KBM-7 (cell line): ENCODE measurements at places on chromosomes 11 and 22.

- no peak for DNase-seq
Measured at GRCh38 chr11:80856066-80856465, 1415.2 kb upstream of the TENM4 start.

DNA sequence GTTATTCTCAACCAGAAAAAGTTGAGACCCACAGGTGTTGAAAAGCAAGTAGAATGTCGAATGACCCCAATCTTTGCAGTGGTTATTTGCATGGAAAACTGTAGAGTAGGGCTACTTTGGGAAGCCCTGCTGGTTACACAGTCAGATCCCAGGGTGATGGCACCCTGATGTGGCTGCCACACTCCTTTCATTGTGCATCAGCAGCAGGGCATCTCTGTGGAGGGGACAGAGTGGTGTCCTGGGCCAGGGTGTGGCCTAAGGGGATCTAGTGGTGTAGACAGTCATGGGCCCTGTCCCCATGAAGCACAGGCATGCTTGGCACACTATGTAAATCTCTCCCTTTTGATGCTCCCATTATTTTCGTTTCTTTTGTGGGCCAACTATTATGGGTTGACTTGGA, 199.4 kb upstream of the NAV2 start:
- DNase-seq: no peak

- no peak for DNase-seq
Measured at GRCh38 chr11:103806130-103806895, 230.1 kb upstream of the DDI1 start.

- DNase-seq: peak; percentile 31
Measured at GRCh38 chr22:39946503-39947219, 13.5 kb upstream of the TMA7B start.

DNA sequence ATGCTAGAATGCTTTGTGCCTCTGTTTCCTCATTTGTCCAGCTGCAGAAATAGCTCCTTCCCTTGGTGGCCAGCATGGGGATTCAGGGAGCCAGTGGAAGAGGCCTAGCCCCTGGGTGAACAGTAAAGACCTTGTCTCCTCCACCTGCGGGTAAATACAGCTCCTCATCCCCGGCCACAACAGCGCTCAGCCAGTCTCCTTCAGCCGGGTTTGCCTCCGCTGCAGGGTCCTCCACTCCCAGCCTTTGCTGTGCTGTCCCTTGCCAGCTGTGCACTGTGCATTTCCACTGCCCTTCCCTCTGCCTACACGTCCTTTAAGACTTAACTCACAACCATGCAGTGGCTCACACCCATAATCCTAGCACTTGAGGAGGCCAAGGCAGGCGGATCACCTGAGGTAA, 1.5 kb upstream of the CDC42EP1 start:
- DNase-seq: no peak

DNA sequence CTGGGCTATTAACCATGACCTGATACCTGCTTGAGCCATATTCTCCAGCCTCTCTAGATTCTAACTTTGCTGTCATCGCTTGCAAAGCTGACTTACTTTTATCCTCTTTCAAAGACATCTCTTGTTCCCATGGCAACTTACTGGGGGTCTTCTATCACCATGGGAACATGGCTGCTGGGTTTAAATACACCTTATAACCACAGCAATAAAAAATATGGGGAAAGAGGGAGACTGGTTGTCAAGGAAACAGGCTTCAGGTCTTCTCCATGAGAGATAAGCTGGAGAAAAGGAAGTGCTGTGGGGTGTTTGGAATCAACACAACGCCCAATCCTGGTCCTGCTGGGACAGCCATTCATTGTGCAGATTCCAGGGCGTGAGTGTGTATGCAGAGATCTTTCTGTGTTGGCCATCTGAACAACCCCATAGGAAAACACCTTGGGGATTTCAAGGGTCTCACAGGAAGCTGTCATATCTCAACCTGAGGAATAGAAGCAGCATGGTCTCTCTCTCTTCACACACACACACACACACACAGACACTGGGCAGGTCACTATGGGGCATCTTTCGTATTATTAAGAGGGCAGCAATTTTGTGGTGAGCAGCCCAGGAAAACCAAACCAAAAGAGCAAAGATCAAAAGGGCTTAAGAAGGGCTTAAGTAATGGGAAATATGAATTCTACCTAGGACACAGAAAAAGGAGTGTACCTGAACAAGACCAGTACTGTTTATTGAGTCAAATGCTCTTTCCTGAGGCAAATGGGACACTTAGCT, 344.7 kb upstream of the NCAM1 start:
- DNase-seq: no peak

- DNase-seq: no peak
Measured at GRCh38 chr11:69682681-69683326, 7.7 kb upstream of the LTO1 start.

DNA sequence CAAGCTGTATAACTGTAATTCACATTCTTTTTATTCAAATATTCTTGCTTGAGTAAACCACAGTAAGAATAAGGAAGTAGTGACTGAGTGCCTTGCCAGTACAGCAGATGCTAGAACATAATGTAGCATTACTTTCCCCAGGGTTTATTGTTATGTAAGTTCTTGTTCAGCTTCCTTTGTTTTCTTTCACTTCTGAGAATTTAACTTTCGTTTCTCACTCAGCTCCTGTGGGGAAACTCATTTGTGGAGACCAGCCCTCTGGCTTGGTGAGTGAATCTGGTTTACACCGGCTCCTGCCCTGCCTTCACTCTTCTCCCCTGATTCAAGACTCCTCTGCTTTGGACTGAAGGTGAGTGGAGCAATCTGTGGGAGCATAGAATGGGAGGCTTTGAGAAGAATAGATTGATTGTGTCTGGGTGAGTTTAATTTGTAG, at the start of gene TRIM22:
TSS of gene TRIM22 (plus strand) at position 240 of the 433 bp plus-strand sequence. CDS start 6,443 bp downstream, outside the sequence.
- DNase-seq: peak; percentile 92

GRCh38 chr11:2980168-2980840, 11.8 kb downstream of the NAP1L4 start:
- DNase-seq: no peak

DNA sequence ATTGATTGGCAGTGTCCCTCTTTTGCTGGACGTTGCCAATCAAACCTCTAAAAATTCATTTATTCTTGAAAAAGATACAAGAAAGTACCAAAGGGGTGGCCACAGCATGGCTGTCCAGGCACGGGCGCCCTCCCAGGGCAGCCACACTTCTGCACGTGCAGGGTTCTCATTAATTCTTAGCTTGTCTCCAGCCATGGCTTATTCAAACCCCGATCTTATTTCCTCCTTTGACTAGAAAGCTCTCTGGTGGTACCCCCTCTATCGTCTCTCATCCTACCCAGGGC, 123.9 kb downstream of the CTTN start:
- DNase-seq: no peak

GRCh38 chr11:27716835-27717234, 16.6 kb upstream of the BDNF start:
- DNase-seq: no peak

GRCh38 chr11:67357831-67358670, 4.7 kb upstream of the POLD4 start:
- DNase-seq: no peak

- no peak for DNase-seq
Measured at GRCh38 chr11:102050927-102051575, 3.8 kb downstream of the CFAP300 start.

GRCh38 chr22:33919391-33920196, 682 bp downstream of the LARGE1 start:
- peak; percentile 44 for DNase-seq

DNA sequence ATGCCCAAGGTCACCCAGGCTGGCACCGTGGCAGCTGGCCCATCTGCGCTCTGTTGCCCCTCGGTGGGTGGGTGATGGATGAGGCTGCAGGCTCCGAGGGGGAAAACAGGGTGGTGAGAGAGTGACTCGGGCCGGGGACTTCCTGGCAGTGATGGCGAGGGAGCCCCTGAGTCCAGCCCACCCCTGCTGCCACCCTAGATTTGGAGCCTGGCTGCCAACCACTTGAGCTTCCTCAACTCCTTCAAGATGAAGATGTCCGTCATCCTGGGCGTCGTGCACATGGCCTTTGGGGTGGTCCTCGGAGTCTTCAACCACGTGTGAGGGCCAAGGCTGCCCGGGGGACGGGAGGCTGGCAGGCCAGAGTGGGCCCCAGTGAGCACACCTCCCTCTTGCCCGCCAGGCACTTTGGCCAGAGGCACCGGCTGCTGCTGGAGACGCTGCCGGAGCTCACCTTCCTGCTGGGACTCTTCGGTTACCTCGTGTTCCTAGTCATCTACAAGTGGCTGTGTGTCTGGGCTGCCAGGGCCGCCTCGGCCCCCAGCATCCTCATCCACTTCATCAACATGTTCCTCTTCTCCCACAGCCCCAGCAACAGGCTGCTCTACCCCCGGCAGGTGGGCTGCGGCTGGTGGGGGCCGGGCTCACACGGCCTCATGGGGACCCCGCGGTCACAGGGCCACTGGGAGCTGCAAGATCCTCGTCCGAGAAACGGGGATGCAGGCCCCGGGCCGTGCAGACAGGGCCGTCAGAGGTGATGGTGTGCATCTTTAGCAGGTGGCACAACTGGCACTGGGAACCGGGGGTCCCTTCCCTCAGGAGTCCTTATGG, 10.1 kb downstream of the TCIRG1 start:
- DNase-seq: no peak

GRCh38 chr22:49958366-49958921, 2.1 kb upstream of the PIM3 start:
- no peak for DNase-seq

DNA sequence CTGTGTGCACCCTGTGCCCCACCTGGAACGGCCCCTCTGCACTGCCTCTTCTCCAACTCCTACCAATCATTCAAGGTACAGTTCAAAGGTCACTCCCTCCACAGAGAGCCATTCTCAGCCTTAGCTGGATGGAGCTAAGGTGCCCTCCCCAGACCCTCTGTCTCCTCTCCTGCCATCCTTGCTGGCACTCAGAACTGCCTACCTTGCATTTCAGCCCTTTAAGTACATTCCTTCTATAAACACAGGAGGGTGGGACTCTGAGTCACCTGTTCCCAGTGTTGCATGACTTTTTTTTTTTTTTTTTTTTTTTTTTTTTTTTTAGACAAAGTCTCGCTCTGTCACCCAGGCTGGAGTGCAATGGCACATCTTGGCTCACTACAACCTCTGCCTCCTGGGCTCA, 8.6 kb downstream of the TTLL1 start:
- DNase-seq: no peak

DNA sequence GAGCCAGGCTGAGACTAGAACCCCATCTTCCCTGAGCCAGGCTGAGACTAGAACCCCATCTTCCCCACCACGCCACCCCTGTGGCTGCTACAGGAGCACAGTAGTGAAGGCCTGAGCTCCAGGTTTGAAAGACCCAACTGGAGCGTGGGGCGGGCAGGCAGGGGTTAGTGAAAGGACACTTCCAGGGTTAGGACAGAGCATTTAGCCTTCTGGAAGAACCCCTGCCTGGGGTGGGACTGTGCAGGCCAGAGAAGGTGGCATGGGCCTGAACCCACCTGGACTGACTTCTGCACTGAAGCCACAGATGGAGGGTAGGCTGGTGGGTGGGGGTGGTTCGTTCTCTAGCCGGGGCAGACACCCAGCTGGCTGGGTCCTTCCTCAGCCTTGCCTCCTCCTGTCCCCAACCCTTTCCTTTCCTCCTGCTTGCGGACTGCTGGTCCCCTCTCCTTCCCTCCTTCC, 24.1 kb downstream of the SUN2 start:
- DNase-seq: no peak

GRCh38 chr11:33567004-33567403, 133.6 kb downstream of the C11orf91 start:
- no peak for DNase-seq

GRCh38 chr22:19330865-19331418, 39.4 kb upstream of the CLTCL1 start:
- no peak for DNase-seq

GRCh38 chr11:1410366-1411291, 20.9 kb downstream of the BRSK2 start:
- DNase-seq: no peak

DNA sequence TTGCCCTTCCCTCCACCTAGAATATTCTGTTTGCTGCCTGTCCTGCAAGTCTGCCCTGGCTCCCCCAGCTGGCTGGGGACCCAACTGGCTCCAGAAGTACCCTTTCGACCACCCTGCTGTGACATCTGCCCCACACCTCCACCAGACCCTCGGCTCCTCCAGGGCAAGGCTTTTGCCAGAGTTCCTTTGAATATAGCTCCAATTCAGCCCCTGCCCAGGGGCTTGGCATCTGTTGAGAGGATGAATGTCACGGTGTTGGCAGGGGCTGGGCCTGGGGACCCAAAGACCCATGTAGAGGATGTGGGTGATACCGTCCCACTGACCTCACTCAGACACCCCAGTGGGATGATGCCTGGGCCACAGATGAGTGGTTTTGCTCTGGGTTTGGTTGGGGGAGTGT, 4.0 kb downstream of the NLRP6 start:
- DNase-seq: no peak

GRCh38 chr11:81573367-81573766, 1160.3 kb downstream of the FAM181B start:
- no peak for DNase-seq

GRCh38 chr11:118002010-118002540, 15.9 kb downstream of the IL10RA start:
- DNase-seq: no peak

- no peak for DNase-seq
Measured at GRCh38 chr11:125701018-125701610, 20.5 kb upstream of the ACRV1 start.

DNA sequence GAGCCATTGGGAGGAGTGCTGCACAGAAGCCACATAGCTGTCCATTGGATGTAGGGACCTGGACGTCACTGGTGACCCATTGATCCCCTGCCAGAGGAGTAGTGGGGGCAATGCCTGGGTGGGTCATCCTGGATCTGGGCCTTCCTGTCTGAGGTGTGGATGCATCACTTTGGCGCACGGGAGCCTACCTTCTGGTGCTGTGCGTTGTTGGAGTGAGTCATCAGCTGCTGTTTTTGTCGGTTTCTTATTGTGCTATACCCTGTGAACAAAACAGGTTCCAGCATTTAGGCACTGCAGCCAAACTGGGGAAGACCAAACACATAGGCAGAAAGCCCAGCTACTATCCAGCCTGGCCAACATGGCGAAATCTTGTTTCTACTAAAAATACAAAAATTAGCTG, 3.2 kb downstream of the TAF6L start:
- no peak for DNase-seq

- no peak for DNase-seq
Measured at GRCh38 chr11:123318623-123319022, 111.4 kb upstream of the GRAMD1B start.

- no peak for DNase-seq
Measured at GRCh38 chr11:35531246-35531645, 5.8 kb upstream of the PAMR1 start.

GRCh38 chr11:58028687-58029411, 1.9 kb upstream of the OR6Q1 start:
- peak; percentile 11 for DNase-seq

DNA sequence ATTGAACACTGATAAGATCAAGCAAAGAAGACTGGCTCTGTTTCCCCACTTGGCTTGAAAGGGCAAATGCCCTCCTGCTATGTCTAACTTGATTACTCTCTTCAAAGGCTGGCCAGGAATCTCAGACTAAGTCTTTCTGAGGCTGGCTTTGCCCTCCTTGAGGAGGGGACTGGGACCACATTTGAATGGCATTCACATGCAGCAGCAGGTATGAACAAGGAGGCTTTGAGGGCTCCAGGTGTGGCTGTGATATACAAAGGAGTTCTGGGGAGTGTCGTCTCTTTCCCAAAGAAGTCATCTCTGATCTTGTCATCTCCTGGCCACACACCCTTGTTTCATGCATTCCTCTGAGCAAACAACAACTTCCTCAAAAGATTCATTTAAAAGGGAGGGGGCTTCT, 130.8 kb downstream of the ARL14EP start:
- no peak for DNase-seq

- no peak for DNase-seq
Measured at GRCh38 chr22:23415490-23415851, 164.6 kb downstream of the IGLL1 start.

GRCh38 chr11:5694642-5695041, 5.1 kb downstream of the TRIM22 start:
- DNase-seq: no peak

GRCh38 chr11:11171854-11172253, 181.2 kb downstream of the CSNK2A3 start:
- peak; percentile 51 for DNase-seq
